CD4-positive, alpha-beta T cell (primary cell): ENCODE measurements at places on chromosomes 11 and 22. TPM values are rescaled to one million over a fixed set of nuclear protein-coding genes. Genes with fewer than 3 reads are reported as not detected.

Gene OR4A16
- total RNA-seq, result not detected

Gene NOX4
- not detected for total RNA-seq

Gene PKNOX2
- not detected for total RNA-seq

Gene P2RY2
- not detected for total RNA-seq

Gene KCNK4
- total RNA-seq, result 0.14 TPM

Gene MUC6
- not detected for total RNA-seq

Gene VSIG2
- total RNA-seq, result 0.28 TPM

Gene SUSD2
- total RNA-seq, result 0.80 TPM

Gene OR52N1
- total RNA-seq, result not detected

Gene CCND1
- 1.7 TPM for total RNA-seq

Gene SC5D
- total RNA-seq, result 87.7 TPM

Gene NLRP14
- total RNA-seq, result 0.05 TPM

Gene PRRG4
- 0.05 TPM for total RNA-seq

Gene RNF121
- 10.1 TPM for total RNA-seq

Gene CCDC116
- 0.14 TPM for total RNA-seq

Gene PGM2L1
- total RNA-seq, result 11.8 TPM

Gene ALDH3B2
- not detected for total RNA-seq

Gene ART1
- not detected for total RNA-seq

Gene PGA5
- not detected for total RNA-seq

Gene OR8D4
- total RNA-seq, result not detected

Gene WT1
- total RNA-seq, result not detected

Gene APOL6
- total RNA-seq, result 39.3 TPM

Gene SMIM35
- total RNA-seq, result 0.06 TPM

Gene OR6X1
- total RNA-seq, result not detected
